Melanocyte of skin (primary cell): ENCODE measurements at places on chromosomes 2 and 18. TPM values are rescaled to one million over a fixed set of nuclear protein-coding genes. Genes with fewer than 3 reads are reported as not detected.

CCDC178 gene
- total RNA-seq, result 0.67 TPM in 1 of 2 replicates, not detected in the other

MROH2A gene
- total RNA-seq, result not detected in 2 replicates

SP9 gene
- not detected in 2 replicates for total RNA-seq

CCDC93 gene
- total RNA-seq, result 18.0 and 20.6 TPM in 2 replicates

NPHP1 gene
- total RNA-seq, result 2.7 and 4.0 TPM in 2 replicates

SNTG2 gene
- total RNA-seq, result not detected in 2 replicates

CHRND gene
- not detected in 2 replicates for total RNA-seq

TNFAIP6 gene
- total RNA-seq, result 5.8 and 66.1 TPM in 2 replicates

PTCD3 gene
- 76.4 and 137 TPM in 2 replicates for total RNA-seq

DNER gene
- total RNA-seq, result 0.33 and 0.62 TPM in 2 replicates

ACMSD gene
- total RNA-seq, result not detected in 2 replicates

CDH20 gene
- not detected in 2 replicates for total RNA-seq

AMER3 gene
- total RNA-seq, result not detected in 2 replicates

SLC9A4 gene
- not detected in 2 replicates for total RNA-seq
